ENCODE measurements at places on chromosomes 11 and 22.
A peak's percentile ranks its signal among the peaks of the same experiment; 100 is the strongest.

DNA sequence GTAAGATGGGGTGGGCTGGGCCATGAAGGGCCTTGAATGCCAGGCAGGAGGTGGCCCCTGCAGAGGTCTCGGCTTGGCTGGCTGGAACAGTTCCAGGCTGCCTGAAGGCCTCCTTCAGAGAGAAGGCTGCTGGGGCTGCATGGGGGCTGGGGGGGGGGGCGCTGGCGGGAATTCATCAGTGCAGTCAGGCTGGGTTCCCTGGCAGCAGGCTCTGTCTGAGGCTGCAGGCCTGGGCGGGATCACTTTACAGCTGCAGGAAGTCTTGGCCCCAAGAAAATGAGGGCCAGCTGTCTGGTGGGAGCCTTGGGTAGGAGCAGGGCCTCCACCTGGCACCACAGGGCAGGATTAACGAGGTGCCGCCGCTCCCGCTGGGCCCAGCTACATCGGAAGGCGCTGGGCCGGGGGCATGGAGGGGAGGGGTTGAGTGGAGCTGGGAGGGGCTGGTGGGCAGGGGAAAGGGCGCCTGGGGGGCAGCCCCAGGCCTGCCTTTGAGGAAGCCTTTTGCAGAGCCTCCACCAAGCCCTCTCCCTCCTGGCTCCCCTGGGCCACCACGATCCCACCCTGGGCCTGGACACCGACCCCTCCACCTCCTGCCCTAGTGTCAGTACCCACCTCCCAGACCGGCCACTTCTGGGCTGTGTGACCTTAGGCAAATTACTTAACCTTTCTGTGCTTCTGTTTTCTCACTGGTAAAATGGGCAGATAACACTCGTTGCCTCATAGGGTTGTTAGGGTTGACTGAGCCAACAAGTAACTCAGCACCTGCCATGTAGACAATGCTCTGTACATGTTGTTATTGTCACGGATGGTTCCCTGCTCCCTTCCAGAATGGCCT lies 31.0 kb upstream of the HMOX1 start:
- no peak for DNase-seq

DNA sequence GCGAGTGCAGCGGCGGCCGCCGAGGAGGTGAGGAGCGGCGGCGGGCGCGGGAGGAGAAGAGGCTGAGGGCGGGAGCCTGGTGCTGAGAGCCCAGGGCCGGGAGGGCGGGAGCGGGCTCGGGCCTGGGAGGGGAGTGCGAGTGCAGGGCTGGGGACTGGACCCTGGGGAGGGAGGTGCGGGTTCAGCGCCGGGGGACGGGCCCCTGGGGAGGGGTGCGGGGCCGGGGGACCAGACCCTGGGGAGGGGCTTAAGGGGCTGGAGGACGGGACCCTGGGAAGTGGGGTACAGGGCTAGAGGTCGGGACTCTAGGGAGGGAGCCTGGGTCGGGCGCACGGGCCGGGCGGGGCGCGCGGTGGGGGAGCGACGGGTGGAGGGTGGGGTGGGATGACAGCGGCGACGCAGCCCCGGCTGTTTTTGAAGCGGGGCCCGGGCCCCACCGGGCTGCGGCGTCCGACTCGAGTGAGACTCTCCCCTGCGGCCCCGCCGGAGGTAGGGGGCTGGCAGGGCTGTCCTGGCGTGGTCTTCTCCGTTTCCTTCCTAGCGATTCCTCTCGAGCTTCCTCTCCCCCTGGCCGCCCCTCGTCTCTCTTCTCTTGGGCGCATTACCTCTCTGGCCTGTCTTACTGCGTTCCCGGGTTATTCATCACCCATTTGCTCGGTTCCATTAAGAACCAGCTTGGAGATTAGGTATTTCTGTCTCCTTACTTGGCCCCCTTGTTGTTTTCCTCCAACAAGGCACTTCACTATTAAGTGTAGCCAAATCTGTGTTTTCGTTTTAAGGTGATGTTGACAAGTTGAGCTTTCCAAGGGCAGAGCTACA lies 754 bp downstream of the NUP50 start:
- DNase-seq, result peak; percentile 70

GRCh38 chr22:47369431-47370015 lies 607.1 kb downstream of the TBC1D22A start:
- DNase-seq, result no peak

GRCh38 chr11:1239596-1240205 lies 16.8 kb downstream of the MUC5B start:
- DNase-seq, result no peak

DNA sequence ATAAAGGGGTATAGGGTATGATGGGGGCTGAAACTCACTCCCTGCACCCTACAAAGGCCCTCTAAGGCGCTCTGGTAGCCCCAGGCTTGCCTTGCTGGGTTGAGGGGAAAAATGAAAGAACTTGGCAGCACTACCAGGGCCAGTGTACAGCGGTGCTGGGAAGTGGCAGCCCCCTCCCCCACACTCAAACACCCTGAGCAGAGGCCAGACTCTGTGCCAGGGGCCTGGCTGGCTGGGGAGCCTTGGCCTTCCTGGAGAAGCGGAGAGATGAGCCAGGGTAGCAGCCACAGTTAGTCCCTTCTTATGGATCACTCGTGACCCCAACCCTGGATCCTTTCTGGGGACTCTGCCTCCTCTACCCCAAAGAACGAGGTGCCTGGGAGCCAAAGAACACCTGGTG lies 2.7 kb downstream of the TMEM134 start:
- no peak for DNase-seq

DNA sequence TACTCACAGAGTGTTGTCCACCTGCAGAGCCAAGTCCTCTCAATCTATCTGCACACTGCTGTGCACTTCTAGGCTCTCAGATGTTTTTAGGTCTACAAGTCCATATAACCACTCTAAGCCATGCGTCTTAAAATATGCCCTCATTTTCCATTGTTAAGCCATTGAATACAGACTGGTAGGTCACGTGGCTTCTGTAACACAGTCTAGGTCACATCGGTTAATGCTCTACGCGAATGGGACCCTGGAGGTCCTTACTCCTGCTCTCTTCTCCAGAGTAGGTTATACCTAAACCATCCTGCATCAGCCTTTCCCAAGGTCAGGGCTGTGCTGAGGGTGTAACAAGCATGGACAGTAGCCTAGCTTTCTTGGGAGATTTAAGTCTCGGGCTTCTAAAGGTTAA lies 819 bp downstream of the JAML start:
- no peak for DNase-seq

DNA sequence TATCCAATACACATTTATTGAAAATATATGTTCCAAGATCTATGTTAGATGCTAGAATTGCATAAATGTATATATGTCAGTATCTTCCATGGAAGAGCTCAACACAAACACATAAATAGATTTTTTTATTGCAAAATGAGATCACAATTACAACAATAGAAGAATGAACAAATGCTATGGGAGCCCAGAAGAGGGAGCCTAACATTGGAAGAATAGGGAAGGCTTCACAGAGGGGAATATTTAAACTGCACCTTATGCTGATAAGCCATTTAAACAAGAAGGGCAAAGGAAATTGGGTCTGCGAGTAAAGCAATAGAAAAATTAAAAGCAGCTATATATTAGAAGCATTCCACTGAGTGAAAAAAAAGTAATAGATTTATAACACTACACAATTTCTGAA lies 96.1 kb upstream of the LRRC55 start:
- no peak for DNase-seq

GRCh38 chr11:127247261-127247851 lies 246.8 kb upstream of the KIRREL3 start:
- no peak for DNase-seq
